Activated CD4-positive, alpha-beta T cell treated with anti-CD3 and anti-CD28 coated beads for 36 hours (primary cell): ENCODE measurements at places on chromosomes 3 and 15.

GRCh38 chr15:57251308-57251707, 125.0 kb upstream of the CGNL1 start:
- peaks cover 21% of the 10 kb centered on the region for H3K36me3 ChIP-seq
- no peak overlapping the region for H3K4me3 ChIP-seq
- H3K27me3 ChIP-seq, result no peaks in the 10 kb centered on the region
- DNase-seq, result no peak

GRCh38 chr3:30167541-30168011, 438.8 kb upstream of the TGFBR2 start:
- H3K36me3 ChIP-seq, result no peaks in the 10 kb centered on the region
- no peak overlapping the region for H3K4me3 ChIP-seq
- H3K27ac ChIP-seq, result no peak overlapping the region
- DNase-seq, result no peak

DNA sequence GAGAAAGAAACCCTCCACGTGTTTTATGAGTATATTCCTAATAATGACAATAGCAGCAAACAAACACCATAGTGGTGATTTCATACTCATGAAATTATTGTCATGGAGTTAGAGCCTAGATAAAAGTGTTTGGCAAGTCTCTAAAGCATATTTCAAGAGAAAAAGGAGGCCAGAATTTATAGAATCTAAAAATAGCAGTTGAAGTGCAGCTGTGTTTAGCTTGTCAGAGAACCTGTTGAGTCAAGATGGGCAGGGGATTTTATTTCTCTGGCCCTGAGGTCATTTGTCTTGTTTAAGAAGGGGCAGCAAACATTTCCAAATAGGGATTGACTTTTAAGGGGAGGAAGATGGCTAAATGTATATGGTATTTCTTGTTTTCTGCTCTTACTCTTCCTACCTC, 279.6 kb upstream of the CTDSPL start:
- no peaks in the 10 kb centered on the region for H3K4me1 ChIP-seq
- no peak overlapping the region for H3K4me3 ChIP-seq
- peaks cover 9% of the 10 kb centered on the region for H3K27me3 ChIP-seq
- H3K27ac ChIP-seq, result no peak overlapping the region
- DNase-seq, result no peak

- H3K4me3 ChIP-seq, result no peak overlapping the region
- H3K4me1 ChIP-seq, result no peaks in the 10 kb centered on the region
- no peaks in the 10 kb centered on the region for H3K36me3 ChIP-seq
- H3K27ac ChIP-seq, result no peak overlapping the region
- no peak for DNase-seq
These were observed 39.4 kb downstream of the CLDN18 start for GRCh38 chr3:138049157-138049919.

DNA sequence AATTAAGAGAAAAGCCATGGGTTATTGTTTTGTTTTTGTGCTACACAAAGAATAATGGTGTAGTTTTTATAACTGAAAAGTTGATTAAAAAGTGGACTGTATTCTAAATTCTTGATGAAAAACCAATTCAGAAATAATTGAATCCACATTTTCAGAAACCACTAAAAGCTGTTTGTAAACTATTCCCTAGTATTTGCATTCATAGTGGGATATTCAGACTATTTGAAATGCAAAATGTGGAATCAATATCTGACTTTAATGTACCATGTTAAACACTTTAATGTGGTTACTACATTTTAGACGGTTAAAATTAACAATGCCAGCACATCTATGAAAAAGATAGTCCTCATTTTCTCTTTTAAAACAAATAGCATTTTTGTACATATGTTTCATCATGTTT, 104.6 kb downstream of the ZIC4 start:
- H3K36me3 ChIP-seq, result no peaks in the 10 kb centered on the region
- DNase-seq, result no peak
- H3K27me3 ChIP-seq, result no peaks in the 10 kb centered on the region
- no peak overlapping the region for H3K27ac ChIP-seq
- H3K4me1 ChIP-seq, result no peaks in the 10 kb centered on the region
